ENCODE measurements at places on chromosomes 2 and 18. TPM values are rescaled to one million over a fixed set of nuclear protein-coding genes. Genes with fewer than 3 reads are reported as not detected.

Gene ALKAL2
- total RNA-seq = 0.42 TPM

Gene CTNNA2
- 10.2 TPM for total RNA-seq

Gene SOX11
- total RNA-seq = 154 TPM

Gene MRO
- total RNA-seq = not detected

Gene DHRS9
- not detected for total RNA-seq

Gene DNAJC10
- total RNA-seq = 261 TPM

Gene ZC3H6
- total RNA-seq = 7.3 TPM

Gene MAPRE3
- total RNA-seq = 18.0 TPM

DNA sequence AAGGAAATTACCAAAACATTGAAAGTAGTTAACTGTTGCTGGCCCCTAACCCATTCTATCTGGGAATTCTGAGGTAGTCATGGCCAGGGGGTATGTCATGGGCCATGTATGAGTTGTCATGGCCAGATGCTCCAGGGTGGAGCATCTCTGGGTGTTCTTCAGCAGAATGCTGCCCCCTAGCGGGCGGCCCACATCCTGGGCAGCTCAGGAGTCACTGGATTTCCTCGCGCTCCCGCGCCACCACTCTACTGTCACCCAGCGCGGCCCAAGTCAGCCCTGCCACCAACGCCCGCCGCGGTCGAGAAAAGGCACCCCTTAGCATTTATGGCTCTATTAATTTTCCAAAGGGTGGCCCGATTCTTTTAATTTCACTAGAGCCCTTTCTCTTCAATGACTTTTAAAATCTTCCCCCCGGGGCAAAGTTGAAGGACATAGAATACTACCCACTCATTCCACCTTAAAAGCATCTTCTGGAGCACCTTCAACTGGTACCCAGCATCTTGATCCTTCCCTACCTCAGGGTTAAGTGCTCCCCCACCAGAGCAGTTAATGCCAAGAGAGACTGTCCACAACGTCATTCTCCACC is 41.6 kb downstream of the PKDCC start:
- DNase-seq = no peak

- DNase-seq = no peak
Observed at GRCh38 chr2:209942936-209943605, 59.4 kb upstream of the RPE start.

- DNase-seq = no peak
Observed at GRCh38 chr2:116042530-116042929, 1600.1 kb downstream of the DPP10 start.

DNA sequence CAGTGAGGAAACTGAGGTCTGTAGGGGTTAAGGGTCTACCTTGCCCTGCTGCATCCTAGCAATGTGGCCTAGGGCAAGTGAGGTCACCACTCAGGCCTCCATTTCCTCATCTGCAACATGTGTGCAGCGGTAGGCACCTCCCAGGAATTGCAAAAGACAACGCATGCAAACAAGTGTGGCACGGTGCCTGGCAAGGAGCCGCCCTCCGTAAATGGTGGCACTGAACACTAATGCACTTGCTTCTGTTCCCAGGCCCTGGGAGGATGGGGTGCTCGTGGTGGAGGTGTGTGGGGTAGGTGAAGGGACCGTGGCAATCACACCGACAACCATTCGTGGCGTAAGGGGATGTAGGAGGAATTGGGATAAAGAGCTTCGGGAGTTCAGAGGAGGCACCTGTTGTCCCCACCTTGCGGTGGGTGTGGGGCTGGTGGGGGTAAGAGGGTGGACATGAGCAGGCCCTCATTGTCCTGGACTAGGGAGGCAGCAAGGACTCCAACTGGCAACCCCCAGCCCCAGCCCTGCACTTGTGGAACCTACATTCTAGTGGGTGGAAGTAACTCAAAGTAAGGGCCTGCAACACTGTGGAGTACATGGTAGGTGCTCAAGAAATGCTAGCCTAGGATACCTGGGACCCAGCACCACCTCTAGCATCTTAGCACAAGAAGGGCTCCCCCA is 26.0 kb downstream of the ATOH8 start:
- DNase-seq = no peak

DNA sequence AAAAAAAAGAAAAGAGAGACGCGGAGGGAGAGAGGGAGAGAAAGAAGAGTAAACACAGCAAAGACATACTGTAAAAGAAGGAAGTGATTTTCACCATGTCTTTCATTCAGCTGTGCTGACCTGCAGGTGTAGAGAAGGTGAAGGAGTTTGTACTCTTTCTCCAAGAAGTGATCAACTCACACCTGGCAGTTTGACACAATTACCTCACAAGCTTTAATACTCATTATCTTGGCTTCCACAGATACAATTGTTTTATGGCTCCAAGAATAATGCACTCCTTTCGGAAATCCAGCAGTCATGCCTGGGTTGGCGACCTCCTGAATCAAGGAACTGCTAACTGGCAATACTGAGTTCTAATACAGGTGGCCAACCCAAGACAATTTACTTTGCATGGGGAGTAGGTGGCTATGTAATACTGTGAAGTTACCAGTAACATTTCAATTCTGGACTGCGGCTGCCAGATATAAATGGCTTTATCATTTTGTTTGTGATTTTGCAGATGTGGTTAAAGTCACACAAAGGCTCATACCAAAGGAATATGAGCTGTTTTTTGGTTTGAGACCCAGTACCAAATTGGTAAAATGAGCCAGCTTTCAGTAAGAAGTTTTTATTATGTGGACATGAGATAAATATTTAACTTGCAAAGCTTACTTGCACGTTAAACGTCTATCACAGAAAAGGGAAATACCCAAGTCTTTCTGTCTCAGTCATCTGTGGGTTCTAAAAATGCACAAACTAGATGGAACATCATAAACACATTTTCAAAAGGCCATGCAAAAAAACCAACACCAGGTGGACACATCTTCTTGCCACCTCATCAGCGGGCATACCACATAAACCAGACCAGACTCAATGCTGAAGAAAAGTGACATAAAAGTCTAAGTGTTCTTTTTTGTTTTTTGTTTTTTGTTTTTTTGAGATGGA is 69.3 kb downstream of the NCKAP5 start:
- DNase-seq = no peak

DNA sequence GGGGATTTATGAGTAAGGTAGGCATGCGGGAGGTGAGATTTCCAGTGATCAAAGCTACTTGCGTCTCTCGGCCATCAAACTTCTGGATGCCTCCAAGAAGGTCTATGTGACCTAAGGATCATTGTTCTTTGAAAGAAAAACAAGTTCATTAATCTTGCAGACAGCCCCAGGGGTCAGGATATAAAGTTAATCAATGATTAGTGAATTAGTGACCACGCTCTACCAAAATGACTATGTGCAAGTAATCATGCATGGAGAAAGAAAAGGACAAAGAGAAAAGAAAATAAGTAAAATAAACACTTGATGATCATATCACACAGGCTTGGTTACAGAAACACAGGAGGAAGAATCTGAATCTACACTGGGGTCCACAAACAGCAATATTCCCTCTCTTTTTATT is 42.5 kb upstream of the BCL11A start:
- no peak for DNase-seq

GRCh38 chr2:2621855-2622254 is 290.8 kb upstream of the MYT1L start:
- no peak for DNase-seq

GRCh38 chr2:28601616-28602015 is 105.8 kb downstream of the PLB1 start:
- no peak for DNase-seq

DNA sequence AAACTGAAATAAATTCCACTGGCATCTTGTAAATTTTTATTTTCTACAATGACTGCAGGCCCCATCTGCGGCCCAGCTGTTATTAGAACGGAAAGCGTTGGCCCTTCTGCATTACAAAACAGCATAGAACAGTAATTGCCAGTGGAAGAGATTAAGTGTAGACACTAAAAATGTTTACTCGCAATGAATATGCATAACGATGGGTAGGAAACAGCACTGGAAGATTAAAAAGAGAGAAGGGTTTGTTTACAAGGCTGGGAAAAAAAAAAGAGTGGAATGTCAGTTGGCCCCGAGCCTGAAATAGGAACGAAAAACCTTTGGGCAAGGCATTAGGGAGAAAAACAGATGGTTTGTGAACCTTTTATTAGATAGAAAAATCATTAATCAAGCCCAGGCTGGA is 275.9 kb upstream of the TCF4 start:
- DNase-seq = no peak

- no peak for DNase-seq
Observed at GRCh38 chr18:43774497-43774896, 497.2 kb upstream of the SYT4 start.

DNA sequence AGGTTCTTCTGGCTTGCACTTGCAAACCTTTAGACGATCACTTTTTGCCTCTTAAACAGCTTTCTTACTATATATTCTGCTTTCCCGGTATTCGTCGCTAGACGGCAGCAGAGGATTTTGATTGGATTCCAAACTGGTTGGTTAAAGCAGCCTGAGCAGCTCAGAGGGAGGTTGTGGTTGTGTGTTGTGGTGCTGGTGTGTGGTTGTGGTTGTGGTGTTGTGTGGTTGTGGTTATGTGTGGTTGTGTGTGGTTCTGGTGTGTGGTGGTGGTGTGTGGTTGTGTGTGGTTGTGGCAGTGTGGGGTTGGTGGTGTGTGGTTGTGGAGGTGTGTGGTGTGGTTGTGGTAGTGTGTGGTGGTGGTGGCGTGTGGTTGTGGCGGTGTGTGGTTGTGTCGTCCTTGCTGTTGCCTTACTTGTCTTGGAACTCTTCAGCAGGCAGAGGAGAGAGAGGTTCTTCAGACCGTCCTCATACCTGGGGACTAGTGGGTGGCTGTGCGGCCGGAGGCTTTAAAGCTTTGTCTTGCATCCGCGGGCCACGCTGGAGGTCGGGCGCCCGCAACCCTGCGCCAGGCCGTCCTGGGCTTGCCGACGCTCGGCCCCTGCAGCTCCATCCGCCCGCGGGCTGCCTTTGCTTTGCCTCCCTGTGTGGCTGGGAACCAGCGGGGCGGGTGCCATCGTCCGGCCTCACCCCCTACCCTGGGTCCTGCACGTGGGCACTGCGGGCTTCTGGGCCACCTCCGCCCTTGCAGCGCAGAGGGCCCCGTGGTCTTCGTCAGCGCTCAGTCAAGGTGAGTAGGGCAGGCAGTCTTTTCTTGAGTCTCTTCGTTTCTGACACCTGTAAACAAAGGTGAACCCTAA is 190.8 kb downstream of the ARHGAP28 start:
- DNase-seq = peak; percentile 29

- no peak for DNase-seq
Observed at GRCh38 chr18:51506811-51507210, 309.3 kb upstream of the MEX3C start.

DNA sequence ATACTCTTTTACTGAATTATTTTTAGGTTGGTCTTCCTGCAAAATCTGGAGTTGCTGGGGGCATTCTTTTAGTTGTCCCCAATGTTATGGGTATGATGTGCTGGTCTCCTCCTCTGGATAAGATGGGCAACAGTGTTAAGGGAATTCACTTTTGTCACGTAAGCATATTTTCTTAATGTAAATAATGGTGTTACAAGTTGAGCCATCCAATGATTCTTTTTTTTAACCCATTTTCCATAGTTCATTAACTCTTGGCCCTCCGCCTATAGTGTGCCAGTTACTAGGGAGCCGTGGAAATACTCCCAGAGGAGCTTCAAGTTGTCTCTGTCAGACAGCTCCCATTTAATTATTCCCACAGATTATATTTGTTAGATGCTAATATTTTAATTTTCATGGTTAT is 49.8 kb downstream of the GLS start:
- no peak for DNase-seq

GRCh38 chr2:32783469-32783868 is 155.6 kb downstream of the TTC27 start:
- no peak for DNase-seq

GRCh38 chr2:31903109-31903780 is 107.6 kb downstream of the MEMO1 start:
- no peak for DNase-seq

- no peak for DNase-seq
Observed at GRCh38 chr2:228777855-228778355, 493.2 kb downstream of the PID1 start.

- no peak for DNase-seq
Observed at GRCh38 chr18:72973841-72974240, 106.1 kb upstream of the NETO1 start.

- no peak for DNase-seq
Observed at GRCh38 chr2:205216580-205216979, 465.7 kb upstream of the NRP2 start.

DNA sequence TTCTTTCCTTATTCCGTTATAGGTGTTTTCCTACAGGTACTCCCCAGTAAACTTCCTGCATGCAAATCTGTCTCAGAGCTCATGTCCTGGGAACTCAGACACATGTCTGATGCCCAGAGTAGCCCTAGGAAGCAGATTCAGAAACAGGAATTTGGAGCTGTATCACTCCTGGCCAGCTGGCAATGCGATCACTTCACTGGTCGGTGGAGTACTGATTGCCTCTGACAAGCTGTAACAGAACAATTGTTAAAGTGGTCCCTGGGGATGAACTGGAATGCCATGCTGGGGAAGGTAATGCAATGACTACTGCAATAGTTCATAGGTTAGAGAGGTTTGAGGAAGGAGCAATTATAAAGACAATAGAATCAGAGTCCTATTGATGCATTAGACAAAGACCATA is 131.6 kb upstream of the DOCK10 start:
- DNase-seq = no peak

DNA sequence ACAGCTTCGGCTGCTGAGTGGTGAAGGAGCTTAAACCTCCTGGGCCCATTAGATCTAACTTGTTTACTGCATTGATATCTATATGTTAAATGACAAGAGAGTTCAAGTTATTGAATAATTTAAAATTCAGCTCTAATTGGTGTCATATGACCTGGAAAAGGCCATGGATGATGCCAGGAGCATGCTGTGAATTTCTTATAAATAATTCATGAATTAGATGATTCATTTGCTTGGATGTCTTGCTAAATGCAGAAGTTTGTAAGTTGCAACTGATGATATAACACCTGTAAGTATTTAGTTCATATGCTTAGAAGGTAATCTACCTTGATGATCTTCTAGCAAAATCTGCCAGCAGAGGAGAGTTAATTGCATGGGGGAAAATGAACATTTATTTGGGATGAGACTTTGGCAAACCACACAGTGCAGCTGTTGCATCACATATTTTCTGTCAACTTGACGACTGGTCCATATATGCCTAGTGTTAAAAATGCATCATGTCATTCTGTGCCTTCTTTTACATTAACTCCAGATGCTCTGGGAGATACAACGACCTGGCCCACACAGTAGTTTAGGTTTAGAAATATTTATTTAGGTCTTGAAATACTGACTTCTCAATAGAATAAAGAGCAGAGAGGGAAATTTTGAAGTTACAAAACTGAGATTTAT is 226.3 kb downstream of the KIAA1328 start:
- no peak for DNase-seq

- DNase-seq = no peak
Observed at GRCh38 chr18:12308386-12309100, 502 bp downstream of the TUBB6 start.
